ENCODE measurements at places on chromosomes 4 and X.

GRCh38 chr4:26342328-26343037 lies 21.7 kb downstream of the RBPJ start:
- no peak for DNase-seq

GRCh38 chr4:11038926-11039325 lies 354.4 kb upstream of the CLNK start:
- no peak for DNase-seq

DNA sequence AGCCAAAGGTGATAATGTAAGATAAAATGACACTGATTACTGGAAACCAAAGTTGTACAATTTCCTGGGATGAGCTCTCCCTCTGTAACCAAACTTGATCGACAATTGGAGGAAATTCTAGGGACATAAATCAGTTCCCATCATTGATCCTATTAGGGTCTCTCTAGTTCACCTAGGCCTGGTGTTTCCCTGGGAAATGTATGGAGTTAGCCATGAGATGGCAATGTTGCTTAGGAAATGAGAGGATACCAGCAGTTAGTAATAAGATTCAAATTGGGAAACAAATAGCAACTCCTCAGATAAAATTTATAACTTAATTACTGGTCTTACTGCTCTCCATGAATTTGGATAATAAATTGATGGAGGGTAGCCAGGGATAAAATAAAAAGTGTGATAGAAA lies 52.2 kb downstream of the SPATA18 start:
- DNase-seq = no peak

DNA sequence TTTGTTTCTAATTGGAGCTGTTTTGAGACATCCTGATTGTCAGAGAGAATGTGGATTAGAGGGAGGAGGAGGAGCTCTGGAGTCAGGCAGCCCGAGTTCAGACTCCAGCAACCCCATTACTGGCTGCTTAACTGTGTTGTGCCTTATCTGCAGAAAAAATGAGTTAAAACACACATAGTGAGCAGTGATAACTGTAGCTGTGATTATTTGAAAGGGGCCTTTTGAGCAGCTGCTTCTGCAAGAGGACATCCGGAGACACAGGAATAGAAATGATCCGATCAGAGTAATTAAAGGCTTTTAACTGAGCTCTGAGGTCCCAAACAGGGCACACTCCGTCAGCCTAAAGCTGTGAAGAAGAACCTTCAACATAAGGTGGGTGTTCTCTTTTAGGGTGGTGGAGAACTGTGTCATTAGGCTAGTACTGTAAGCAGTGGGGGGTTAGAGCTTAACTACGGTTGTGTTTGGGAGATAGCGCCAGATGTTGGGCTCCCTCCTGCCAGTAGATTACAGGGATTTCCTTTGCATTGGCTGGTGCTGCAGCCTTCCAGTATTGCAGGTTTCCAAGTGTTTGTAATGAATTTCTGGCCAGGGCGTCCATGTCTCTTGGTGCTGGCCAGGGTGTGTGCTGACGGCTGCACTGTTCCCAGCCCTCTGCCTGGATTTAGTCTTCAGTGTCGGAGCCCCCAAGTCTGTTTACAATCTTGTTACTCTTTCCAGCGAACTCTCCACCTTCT lies 24.3 kb downstream of the ADD1 start:
- DNase-seq = no peak

- DNase-seq = no peak
Observed at GRCh38 chrX:107207089-107207488, 678 bp downstream of the DNAAF6 start.

DNA sequence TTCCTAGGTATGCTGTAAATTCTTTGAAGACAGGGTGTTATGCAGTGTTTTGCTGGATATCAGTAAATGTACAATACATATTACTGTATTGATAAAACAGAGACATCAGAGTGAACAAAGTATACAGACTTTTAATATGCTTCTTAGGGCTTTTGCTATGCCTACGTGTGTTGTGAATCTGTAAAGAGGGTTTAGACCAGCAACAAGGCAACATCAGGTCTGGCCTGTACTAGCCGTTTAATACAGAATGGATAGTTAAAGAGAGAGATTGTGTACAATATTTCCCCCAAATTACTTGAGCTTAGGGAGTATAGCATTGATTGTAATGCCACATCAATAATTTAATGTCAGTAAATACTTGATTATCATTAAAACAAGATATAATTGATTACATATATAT lies 75.2 kb downstream of the PAQR3 start:
- no peak for DNase-seq

GRCh38 chr4:114396808-114397207 lies 201.8 kb upstream of the UGT8 start:
- DNase-seq = no peak

GRCh38 chr4:9943761-9944160 lies 77.5 kb downstream of the SLC2A9 start:
- no peak for DNase-seq

GRCh38 chr4:5376015-5376414 lies 324.7 kb downstream of the STK32B start:
- no peak for DNase-seq

- peak; percentile 14 for DNase-seq
Observed at GRCh38 chr4:53908661-53909078, 155.7 kb downstream of the CHIC2 start.

DNA sequence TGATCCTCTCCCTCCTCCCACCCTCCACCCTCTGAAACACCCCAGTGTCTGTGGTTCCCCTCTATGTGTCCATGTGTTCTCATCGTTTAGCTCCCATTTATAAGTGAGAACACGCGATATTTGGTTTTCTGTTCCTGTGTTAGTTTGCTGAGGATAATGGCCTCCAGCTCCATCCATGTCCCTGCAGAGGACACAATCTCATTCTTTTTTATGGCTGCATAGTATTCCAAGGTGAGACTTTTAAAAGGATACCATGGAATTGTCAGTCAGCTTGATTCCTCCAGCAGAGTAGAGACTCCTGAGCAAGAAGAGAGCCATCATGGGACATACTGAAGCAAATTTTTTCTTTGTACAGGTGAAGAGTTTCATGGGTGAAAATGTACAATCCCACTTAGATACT lies 38.8 kb upstream of the MTM1 start:
- DNase-seq = no peak

- no peak for DNase-seq
Observed at GRCh38 chr4:113503691-113504090, 257.8 kb downstream of the CAMK2D start.

DNA sequence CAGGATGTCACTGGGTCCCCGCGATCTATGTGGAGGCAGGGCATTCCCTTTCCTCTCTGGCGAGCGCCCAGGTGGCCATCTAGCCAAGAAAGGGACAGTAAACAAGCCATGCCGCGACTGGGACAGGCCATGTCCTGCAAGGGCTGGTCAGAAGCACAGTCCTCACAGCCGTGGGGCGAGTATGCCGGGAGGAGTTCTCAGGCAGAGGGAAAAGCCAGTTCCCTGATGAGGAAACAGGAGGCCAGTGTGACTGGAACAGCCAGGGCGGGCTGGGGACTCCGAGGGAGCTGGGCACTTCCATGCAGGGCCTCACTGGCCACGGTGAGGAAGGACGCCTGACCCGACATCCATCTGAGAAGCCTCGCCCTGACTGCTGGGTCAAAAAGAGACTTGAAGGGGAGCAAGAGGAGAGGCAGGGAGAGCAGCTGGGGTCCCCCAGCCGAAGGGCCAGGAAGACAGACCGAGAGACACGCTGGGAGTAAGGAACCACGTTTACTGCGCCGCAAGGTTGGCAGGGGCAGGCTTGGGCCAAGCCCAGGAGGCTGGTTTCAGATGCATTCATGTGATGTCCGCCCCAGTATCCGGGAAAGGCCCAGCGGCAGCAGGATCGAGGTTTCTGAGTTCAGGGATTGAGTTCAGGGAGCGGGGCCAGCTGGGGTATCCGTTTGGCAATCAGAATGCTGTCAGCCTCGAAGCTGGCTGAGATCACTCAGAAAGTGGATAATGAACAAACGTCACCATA lies 15.0 kb downstream of the CFAP99 start:
- no peak for DNase-seq

DNA sequence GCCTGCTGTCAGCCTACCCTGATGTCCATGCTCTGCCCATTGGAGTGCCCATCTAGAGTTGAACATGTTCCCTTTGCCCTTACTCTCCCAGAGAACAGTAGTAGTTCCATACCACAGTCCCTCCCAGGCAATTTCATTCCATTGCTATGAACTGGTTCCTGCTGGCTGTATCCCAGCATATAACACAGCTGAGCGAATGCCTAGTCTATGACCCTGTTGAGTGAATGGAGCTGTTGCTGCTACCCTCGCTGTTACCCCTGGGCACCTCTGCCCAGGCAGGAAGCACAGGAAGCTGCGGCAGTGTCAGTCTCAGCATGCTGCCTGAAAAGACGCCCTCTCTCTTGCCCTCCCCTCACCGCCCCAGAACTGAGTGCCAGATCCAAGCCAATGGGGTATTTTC lies 73.3 kb downstream of the SOX3 start:
- no peak for DNase-seq

DNA sequence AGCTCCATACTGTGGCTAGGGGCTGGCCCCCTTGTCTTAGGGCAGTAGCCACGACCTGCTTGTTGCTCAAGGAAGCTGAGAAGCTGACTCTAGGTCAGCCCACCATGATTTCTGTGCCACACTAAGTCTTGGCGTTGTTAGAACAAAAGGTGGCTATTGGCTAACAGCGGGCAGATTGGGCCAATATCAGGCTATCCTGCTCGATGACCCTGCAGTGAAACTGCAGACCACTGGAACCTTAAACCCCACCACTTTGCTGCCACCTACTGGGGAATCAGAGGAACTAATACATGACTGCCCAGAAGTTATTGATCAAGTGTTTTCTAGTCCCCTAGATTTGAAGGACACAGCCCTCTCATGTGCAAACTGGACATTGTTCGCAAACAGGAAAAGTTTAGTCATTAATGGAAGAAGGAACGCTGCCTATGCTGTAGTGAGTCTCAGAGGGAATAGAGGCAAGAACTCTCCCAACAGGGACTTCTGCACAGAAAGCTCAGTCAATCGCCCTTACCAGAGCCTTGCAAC lies 17.0 kb upstream of the PAPSS1 start:
- peak; percentile 41 for DNase-seq

DNA sequence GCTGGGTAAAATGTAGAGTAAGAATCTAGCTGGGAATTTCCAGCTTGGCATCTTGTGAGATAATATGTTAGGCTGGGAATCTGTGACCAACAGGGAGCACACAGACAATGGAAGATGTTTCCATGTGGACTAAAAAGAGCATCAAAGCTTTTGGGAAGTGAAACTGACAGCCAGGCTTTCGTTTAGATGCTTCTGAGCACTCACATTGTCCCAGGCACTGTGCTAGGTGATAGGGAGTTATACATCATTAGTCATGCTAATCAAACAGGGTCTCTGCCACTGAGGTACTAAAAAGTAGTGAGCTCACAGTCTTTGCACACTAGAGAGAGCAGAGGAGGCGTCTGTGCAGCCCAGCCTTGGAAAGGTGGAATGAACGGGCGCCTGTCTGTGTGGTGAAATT lies 101.9 kb upstream of the SCOC start:
- DNase-seq = no peak

GRCh38 chr4:77501851-77502250 lies 103.8 kb upstream of the CXCL13 start:
- no peak for DNase-seq

- no peak for DNase-seq
Observed at GRCh38 chr4:139457318-139457717, 3.4 kb downstream of the RAB33B start.

DNA sequence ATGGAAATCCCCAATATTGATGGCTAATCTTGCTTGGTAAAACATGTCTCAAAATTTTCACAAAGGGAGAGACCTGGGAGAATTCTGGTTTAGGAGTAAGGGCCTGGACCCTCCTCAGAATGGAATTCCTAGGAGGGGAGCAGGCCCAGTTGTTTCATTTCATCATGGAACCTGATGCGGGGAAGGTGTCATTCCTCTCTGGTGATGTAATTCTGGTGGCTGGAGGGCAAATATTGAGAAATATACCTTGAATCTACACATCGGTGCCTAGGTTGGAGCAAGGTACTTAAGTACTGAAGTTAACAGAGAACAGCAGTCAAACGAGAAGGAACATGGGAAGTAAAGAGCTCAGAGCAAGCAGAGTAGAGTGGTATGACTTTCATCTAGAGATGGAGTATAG lies 23.2 kb upstream of the CCSER1 start:
- no peak for DNase-seq

DNA sequence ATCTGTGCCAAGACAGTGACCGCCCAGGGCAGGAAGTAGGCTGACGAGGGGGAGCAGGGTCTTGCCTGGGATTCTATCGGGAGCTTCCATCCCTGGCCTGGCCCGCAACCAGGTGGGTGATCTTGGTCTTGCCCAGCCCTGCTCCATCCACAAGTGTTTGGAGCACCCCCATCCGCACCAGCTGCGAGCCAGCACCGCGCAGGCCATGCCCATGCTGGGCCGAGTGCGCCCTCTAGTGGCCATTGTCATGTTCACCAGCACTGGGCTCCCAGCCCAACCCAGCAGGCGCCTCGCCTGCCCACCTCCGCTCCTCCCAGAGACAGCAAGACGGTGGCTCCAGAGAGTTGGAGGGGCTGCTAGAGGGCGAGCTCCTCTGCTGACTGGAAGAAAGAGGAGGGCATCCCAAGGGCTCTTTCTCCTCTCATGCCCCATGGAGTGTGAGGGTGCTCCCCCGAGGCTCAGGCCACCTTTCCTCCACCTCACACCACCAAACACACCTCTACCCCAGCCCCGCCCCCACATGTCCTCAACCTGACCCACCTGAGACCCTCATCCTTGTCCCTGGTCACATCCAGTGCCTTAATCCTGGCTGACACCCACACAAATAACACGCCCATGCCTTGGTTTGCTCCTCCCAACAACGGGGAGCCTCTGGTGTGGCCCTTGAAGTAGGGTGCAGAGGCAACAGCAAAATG lies 9.8 kb upstream of the ATP2B3 start:
- peak; percentile 81 for DNase-seq

DNA sequence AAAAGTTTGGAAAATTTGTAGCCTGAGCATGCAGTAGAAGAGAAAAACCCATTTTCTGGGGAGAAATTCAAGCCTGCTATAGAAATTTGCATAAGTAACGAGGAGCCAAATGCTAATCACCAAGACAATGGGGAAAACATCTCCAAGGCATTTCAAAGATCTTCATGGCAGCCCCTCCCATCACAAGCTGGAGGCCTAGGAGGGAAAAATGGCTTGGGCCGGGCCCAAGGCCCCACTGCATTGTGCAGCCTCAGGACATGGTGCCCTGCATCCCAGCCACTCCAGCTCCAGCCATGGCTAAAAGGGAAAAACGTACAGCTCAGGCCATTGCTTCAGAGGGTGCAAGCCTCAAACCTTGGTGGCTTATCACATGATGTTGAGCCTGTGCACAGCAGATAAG lies 87.7 kb downstream of the SHROOM4 start:
- DNase-seq = no peak

- no peak for DNase-seq
Observed at GRCh38 chr4:41632481-41633073, 94.6 kb downstream of the LIMCH1 start.

- DNase-seq = no peak
Observed at GRCh38 chrX:84259868-84260267, 71.9 kb upstream of the RPS6KA6 start.
